ENCODE measurements at places on chromosomes 3 and 15.

- DNase-seq: no peak
Measured at GRCh38 chr3:197345390-197345789, 47.0 kb upstream of the DLG1 start.

- no peak for DNase-seq
Measured at GRCh38 chr3:176964661-176965060, 232.6 kb downstream of the TBL1XR1 start.

GRCh38 chr3:65867463-65868210, 171.1 kb downstream of the MAGI1 start:
- DNase-seq: no peak

DNA sequence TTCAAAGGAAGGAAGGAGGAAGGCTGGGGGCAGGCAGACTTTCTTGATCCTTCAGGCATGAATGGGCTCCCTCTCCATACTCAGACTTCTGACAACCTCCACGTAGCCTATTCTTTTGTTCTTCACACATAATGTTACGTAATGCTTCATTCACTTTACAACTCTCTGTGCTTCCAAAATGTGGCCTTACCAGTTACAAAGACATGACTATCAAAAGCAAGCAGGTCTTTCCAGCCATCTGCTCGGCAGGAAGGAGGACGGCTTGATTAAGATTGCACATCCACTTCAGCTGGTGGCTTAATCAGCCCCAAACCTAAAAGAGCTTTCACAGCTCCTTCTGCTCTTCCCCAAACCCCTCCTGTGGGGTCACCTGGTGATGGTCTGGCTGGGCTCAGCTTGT, 263.2 kb downstream of the XXYLT1 start:
- DNase-seq: no peak

DNA sequence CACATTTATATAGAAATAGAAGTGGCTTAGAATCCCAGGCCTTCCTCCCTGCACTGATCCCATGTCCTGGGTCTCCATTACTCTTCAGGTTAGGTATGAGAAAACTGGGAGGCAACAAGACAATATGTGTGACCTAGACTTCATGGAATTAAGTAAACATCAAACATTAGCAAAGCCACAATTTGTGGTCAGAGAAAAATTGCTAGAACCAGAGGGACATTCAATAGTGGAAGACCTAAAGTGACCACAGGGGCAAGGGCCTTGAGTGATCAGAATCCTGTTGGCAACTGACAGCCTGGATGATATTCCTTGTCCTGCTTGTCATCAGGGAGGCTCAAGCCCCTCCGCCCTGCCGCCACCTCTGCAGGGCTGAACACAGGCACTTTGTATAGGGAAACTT, 322.8 kb upstream of the CTNNB1 start:
- no peak for DNase-seq

- no peak for DNase-seq
Measured at GRCh38 chr3:87621667-87622066, 345.3 kb upstream of the POU1F1 start.

GRCh38 chr3:189941125-189941524, 179.6 kb downstream of the P3H2 start:
- no peak for DNase-seq

DNA sequence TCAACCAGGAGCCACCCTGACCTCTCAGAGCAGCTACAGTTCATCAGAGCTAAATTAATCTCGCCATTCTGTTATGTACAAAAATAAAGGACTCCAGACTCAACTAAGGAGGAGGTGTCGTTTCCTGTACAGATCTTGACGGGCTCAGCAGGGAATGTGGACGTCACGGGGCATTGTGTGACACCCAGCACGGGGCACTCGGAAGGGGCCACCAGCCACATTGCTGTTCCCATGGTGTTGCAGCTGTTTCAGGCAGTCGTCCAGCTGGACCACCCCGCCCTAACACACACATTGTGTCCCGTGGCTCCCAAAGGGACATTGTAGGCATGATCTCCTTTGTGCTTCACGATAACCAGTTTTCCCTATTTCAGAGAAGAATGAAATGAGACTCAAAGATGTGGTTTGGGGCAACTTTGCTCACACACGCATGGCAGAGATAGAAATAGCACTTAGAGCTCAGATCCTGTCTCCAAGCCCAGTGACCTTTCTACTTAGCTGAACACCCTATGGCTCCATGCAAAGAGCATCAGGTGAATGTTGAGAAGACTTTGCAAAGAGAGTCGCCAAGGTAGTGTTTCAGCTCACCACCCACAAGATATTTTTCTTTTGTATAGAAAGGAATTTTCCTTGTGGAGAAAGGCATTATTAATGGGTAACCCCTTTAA, 5.5 kb downstream of the SSUH2 start:
- no peak for DNase-seq

GRCh38 chr3:123318374-123318773, 116.6 kb downstream of the SEC22A start:
- no peak for DNase-seq

- DNase-seq: no peak
Measured at GRCh38 chr3:172808969-172809546, 58.5 kb downstream of the ECT2 start.

DNA sequence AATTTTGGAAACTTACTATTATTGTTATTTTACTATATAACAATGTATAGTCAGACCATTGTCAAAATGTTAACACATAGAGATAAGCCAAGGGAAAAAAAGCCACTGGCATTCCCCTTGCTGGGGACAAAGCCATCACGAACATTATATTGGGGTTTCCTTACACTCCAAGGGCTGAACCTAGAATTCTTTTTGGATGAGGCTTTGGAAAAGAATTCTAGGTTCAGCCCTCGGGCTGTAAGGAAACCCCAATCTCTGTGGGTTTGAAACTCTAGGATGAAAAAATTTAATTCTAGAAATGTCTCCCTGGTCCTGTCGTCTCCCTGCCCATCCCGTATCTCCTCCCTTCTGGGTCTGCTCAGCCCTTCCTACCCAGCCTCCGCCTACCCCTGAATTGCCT, 67.0 kb upstream of the SMAD6 start:
- DNase-seq: no peak

GRCh38 chr3:58052373-58053273, 44.4 kb downstream of the FLNB start:
- DNase-seq: no peak

Data from NCI-H1417 treated with DMSO at 0.1 percent for 48 hours (cell line).